Left lobe of liver (tissue), 2 donors: ENCODE measurements at places on chromosomes 6 and 20. TPM values are rescaled to one million over a fixed set of nuclear protein-coding genes. Genes with fewer than 3 reads are reported as not detected.

Gene TINAG
- not detected for total RNA-seq

Gene SMLR1
- 22.2 TPM for total RNA-seq

Gene AIF1
- total RNA-seq: 7.2 TPM

Gene SLC52A3
- 0.18 TPM for total RNA-seq

Gene CRISP2
- not detected for total RNA-seq

Gene CDKAL1
- 5.1 TPM for total RNA-seq

Gene PTK7
- 1.3 TPM for total RNA-seq

Gene BHLHE23
- total RNA-seq: not detected

Gene FOXQ1
- 0.35 TPM for total RNA-seq

Gene ELOVL4
- not detected for total RNA-seq

Gene HEY2
- 2.3 TPM for total RNA-seq

Gene FAM209A
- total RNA-seq: not detected

Gene CTCFL
- 0.15 TPM for total RNA-seq

Gene SPATA25
- total RNA-seq: 4.2 TPM

Gene TMEM14B
- 48.1 TPM for total RNA-seq

Gene FOXA2
- 18.9 TPM for total RNA-seq

Gene RAMACL
- total RNA-seq: 0.28 TPM

Gene MLN
- not detected for total RNA-seq

Gene PNPLA1
- total RNA-seq: not detected

DNA sequence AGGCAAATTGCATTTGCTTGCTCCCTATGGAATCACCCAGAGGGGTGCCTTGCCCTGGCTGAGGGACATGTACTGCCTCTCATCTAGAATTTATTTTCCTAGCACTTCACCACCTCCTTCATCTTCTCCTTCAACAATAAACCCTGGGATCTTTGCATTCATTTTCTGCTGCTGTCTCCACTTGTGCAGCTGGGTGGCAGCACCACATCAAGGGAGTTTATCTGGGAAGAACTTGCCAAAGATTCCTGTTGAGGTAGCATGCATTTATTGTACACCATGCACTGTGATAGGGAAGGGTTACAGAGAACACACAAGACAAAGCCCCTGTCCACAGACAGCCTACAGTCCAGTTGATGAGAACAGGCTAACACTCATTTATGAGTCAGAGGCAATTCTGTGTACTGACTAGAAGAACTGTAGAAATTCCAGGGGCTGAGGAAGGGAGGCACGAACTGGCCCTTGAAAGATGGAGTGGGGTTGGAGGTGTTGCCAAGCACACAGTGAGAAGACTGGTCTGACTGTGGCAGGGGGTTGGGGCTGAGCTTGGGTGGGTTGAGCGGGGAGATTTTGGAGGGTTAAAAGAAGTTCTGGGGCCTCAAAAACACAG is 17.5 kb downstream of the C20orf173 start:
- DNase-seq: no peak

DNA sequence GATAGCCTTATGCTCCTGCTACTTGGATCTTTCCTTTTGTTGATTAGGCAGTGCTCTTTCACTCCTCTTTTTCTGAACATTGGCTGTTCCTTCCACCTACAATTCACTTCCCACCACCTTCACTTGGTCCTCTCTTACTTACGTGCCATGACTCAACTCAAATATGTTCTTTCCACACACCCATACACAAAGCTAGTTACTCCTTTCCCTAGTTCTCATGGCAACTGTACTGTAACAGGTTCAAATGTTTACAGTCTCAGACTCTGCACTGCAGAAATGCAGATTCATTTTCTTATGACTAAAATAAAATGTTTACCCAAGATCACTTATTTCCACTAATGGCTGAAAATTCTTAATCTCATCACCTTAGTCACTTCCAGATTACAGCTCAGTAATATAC is 174.0 kb upstream of the TSHZ2 start:
- DNase-seq: no peak

DNA sequence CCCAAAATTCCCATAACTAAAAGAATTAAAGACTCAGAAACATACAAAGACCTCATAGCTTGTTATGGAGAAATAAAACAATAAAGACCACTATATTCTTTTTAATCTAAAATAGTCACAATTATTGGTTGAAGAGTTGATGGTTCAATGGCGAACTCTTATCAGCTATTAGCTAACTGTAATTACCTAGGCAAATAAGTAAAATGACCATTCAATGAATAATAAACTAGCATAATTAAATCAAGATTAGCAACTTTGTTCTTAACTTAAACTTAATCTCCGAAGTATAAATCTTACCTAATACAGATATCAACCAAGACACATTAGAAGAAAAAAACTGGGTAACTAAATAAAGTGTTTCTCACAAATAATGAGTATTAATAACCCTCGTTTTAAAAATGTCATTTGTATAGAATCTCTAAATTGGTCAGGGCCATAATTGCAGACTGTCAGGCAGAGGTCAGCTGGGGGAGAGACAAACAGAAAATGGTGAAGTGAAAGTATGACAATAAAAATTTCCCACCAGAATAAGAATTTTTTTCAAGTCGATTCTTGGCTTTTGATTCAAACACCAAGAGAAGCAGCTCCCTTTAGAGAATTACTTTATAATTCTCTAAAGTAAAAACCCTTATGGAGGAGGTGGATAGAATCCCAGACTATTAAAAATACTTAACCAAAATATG is 1.7 kb downstream of the FKBP5 start:
- no peak for DNase-seq

- no peak for DNase-seq
Measured at GRCh38 chr20:22430154-22430745, 154.1 kb downstream of the FOXA2 start.

GRCh38 chr6:90263633-90264032 is 33.0 kb downstream of the BACH2 start:
- DNase-seq: no peak

- no peak for DNase-seq
Measured at GRCh38 chr20:59820204-59821041, 113.0 kb downstream of the SYCP2 start.

GRCh38 chr20:50220894-50221365 is 30.3 kb downstream of the CEBPB start:
- no peak for DNase-seq

DNA sequence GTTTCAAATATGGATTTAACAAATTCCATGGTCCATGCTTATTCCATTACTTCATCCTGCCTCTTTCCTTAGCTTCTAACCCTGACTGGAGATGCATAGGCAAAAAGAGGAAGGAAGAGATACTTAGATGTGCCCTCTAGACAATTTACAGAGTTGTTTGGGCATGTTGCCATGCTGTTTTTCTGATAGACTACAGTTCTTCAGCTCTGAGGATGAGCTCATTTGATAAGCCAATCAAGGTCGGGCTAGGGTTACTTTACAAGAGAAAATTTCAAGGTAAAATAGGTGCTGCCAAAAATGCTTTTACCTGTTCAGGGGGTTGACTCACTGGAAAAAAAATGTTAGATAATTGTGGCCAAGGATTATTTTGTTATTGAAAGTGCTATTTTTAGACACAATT is 5.9 kb downstream of the HCRTR2 start:
- DNase-seq: no peak

- DNase-seq: no peak
Measured at GRCh38 chr6:151372164-151372563, 19.2 kb downstream of the ZBTB2 start.

GRCh38 chr6:41090841-41091761 is 18.3 kb downstream of the NFYA start:
- peak; percentile 78 for DNase-seq

DNA sequence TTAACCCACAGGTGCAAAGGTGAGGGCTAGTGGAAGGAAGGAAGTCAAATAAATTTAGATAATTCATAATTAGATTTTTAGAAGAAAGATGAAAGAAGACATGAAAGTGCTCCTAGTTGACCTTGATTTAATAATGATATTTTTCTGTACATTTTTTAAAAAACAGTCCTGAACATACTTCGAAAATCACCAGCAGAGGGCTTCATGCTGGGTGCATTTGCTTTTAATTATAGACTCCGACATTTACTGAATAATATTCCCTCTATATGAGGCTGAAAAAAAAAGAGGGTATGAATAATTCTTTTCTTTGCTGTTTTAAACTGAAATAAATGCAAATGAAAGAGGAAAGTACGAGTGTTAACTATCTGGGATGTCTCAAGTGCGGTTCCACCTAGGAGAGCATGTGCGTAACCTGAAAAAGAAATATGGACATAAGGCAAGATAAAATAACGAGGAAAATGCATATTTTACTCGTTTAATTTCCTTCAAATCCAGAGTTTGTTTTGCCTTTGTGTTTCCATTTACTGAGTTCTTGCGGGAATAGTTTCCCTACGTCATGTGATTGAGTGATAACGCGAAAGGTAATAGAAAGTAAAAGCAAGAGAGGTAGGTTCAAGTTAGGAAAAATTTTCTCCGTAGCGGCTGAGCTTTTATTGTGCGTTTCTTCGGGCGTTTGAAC is 3.1 kb upstream of the TFAP2B start:
- no peak for DNase-seq

GRCh38 chr6:128047989-128048388 is 147.1 kb upstream of the THEMIS start:
- no peak for DNase-seq

GRCh38 chr6:135358251-135358821 is 139.2 kb downstream of the AHI1 start:
- no peak for DNase-seq

DNA sequence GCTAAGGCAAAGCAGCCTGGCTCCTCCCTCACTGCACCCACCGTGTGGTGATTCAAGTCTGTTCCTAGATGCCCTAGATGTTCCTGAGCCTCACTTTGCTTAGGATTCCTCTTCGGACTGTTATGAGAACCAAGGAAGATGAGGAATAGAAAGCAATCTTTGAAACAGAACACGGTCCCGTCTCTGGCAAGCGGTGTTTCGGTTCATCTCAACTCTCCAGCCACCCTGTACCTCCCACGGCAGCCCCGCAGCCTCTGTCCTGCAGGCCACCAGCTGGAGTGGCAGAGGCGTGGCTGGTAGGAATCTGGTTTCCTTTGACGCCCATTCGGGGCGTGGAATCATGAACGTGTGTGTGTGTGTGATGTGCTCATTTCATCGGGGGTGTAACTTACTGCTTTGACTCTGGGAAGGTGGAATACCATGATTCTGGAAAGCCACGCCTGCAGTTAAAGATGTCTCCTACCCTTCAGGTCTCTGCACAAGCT is 21.3 kb downstream of the PDE10A start:
- DNase-seq: no peak

DNA sequence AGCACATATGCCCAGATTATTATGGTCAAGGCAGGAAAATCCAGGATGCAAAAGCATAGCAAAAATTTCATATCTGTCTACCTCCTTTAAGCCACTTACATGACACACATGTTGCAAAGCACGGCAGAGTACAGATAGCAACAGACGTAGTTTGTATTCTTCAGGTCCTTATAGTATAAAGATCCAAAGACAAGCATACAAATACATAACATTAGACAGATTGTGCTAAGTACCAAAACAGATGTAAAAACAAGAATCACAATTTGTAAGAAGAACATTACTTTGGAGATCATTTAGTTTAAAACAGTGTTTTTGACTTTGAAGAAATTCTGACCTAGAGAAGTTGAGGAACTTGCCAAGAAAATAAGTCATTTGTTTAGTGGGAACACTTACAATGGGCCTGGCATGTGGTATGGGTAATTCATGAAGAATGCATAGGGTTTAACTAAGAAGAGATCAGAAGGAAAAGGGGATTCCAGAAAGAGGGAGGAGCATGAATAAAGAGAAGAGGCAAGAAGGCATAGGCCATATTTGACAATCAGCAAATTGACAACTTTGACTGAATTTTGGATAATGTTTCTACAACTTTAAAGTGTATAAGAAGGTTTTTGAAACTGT is 30.6 kb upstream of the LMBRD1 start:
- no peak for DNase-seq

DNA sequence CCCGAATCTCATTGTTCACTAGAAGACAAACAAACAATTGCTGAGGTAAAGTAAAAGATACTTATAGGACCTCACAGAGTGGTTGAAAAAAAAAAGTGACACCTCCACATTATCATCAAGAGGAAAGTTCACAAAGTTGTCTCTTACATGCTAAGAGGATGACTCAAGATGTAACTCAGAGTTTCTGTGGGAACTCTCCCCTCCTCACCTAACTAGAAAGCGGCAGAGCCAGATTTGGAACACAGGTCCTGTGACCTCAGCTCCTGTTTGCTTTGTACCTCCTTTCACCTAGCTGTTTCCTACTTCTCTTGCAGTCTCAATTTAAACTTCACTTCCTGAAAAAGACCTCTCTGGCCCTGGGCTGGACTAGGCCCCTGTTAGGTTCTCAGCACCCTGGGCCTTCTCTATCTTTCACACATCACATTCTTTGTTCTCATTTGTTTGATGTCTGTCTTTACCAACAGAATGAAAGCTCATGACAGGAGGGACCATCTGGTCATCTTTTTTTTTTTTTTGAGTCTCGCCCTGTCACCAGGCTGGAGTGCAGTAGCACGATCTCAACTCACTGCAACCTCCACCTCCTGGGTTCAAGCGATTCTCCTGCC is 60.8 kb downstream of the CD24 start:
- no peak for DNase-seq

GRCh38 chr20:62298577-62299249 is 4.1 kb upstream of the ADRM1 start:
- DNase-seq: no peak

DNA sequence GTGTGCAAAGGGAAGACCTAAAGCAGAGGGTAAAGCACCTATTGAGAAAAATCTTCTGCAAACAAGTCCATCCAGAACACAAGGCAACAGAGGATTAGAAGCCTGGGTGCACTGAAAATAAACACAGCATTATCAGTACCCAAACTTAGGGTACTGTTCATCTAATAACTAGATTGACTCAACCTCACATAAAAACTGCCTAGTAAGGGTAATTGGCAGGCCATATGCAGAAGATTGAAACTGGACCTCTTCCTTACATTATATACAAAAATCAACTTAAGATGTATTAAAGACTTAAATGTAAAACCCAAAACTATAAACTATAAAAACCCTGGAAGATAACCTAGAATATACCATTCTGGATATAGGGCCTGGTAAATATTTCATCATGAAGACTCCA is 91.2 kb upstream of the SIRPG start:
- no peak for DNase-seq

- DNase-seq: no peak
Measured at GRCh38 chr20:62235777-62236157, 2.6 kb upstream of the OSBPL2 start.

DNA sequence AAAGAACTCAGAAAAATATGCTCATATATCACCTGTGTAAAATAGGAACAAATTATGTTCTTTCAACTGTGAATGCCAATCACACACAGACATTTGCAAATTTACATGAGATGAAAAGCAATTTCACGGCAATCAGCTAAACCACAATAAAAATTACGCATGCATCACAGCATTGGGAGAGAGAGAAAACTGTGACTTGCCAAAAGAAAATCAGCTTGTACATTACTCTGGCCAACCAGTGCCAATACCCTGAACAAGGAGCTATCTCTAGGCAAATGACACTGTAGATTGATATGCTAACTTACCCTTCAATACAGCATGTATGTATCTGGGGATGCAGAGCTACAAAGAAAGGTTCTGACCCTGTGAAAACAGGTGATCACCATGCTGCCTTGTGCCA is 515.6 kb downstream of the EYS start:
- DNase-seq: no peak

GRCh38 chr6:7324520-7324919 is 11.5 kb upstream of the SSR1 start:
- DNase-seq: no peak

GRCh38 chr20:4472906-4473305 is 248.8 kb upstream of the PRND start:
- no peak for DNase-seq

GRCh38 chr6:168452685-168453377 is 11.8 kb downstream of the SMOC2 start:
- no peak for DNase-seq
